Femur (tissue), 1 donor: ENCODE measurements at places on chromosomes 13 and 19.

- DNase-seq = no peak
These were observed 2.8 kb downstream of the RASA3 start for GRCh38 chr13:114129649-114130062.

DNA sequence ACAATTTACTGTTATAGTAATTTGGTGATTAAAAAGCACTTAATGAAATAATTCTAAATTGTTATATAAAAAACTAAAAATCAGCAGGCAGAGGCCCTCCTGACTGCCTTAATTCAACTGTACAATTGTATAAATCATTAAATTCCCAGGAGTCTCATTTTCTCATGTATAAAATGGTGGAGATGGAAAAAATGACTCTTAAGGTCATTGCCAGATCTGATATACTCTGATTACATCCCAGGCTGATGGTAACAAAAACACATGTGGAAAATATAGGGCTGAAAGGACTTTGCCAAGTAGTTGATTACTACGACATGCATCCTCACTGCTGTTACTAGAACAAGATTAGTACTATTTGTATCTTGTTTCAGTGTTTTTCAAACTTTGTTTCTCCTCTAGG, 1020.0 kb upstream of the SLC10A2 start:
- DNase-seq = no peak

GRCh38 chr19:50796128-50796633, 6.0 kb downstream of the ACP4 start:
- no peak for DNase-seq

DNA sequence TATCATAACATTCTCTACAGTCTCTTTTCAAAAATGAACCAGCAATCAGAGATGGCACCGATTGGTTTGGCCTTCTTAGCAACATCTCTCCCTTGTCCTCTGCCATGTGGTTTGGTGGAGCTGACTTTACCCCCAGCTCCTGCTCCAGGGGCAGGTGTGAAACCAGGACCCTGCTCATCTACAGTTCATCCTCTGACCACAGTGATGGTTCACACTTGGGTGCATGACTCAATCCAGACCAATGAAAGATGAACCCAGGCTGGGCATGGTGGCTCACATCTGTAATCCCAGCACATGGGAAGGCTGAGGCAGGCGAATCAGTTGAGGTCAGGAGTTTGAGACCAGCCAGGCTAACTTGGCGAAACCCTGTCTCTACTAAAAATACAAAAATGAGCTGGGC, 33.6 kb upstream of the FFAR2 start:
- no peak for DNase-seq

DNA sequence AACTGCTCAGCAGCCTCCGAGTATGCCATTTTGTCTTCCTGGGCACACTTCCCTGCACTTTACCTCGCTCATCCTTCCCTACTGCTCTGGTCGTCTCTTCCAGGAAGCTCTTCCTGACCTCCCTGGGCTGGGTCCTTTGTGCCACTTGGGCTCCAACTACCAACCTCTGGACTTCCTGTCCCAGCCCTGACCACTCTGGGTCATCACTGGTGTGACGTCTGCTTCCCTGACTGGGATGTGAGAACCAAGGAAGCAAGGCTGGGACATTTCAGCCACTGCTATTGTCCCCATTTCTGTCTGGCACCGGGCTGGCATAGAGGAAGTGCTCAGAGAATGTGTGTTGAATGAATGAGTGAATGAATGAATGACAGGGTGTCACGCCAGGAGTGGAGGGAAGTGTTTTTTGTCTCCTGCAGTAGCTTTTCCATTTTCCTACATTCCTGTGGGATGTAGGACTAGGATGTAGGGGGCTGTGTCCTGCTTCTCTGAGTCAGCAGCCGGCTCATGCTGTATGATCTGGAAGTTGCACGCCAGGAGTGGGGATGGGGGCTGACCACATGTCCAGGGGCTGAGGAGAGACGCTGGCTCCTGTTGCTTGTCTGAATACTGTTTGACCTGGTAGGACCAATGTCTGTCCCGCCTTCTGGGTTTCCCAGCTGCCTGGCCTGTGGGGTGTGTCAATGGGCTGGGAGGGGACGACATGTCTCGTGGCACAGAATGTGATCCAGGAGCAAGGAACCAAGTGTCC, 14.7 kb downstream of the NOVA2 start:
- no peak for DNase-seq

DNA sequence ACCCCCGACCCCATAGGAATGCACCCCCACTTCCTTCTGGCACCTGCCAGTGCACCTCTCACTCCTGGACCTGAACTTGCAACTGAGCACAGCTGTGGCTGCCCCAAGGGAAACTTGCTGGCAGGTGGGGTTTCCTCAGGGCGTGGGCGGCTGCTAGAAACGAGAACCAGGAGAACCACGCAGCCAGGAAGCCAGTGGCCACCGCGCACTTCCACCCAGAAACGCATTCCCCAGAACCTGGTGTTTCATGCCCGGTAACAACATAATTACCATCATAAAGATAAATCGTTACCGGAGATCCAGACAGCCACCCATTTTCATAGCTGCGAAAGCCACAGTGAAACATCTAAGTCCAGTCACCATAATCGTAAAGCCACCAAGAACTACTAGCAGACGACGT, 75.2 kb upstream of the C13orf46 start:
- no peak for DNase-seq

- no peak for DNase-seq
These were observed 171.2 kb downstream of the ITGBL1 start for GRCh38 chr13:101623470-101624209.

GRCh38 chr13:73212482-73212881, 153.7 kb downstream of the KLF5 start:
- DNase-seq = no peak

GRCh38 chr19:383922-384798, 24.8 kb downstream of the C2CD4C start:
- no peak for DNase-seq

GRCh38 chr13:85278851-85279250, 520.4 kb downstream of the SLITRK6 start:
- no peak for DNase-seq

GRCh38 chr13:32114284-32114950, 82.8 kb downstream of the FRY start:
- no peak for DNase-seq

GRCh38 chr19:46378268-46378667, 31.4 kb downstream of the PPP5C start:
- no peak for DNase-seq

- DNase-seq = no peak
These were observed 141.7 kb upstream of the SERP2 start for GRCh38 chr13:44231786-44232516.

GRCh38 chr19:51721905-51722304, 1.9 kb downstream of the HAS1 start:
- no peak for DNase-seq

GRCh38 chr19:51103926-51104341, 4.3 kb downstream of the CTU1 start:
- DNase-seq = no peak

DNA sequence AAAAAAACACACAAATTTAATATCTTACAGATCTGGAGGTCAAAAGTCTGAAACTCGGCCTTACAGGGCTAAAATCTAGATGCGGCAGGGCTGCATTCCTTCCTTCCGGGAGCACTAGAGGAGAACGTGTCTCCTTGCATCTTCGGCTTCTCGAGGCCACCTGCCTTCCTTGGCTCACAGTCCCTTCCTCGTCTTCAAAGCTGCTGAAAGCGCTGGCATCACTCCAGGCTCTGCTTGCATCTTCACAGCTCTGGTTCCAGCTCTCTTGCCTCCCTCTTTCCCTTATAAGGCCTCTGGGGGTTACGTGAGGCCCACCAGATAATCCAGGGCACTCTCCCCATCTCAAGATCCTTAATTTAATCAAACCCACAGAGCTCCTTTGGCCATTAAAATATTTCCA, 10.5 kb downstream of the XRCC1 start:
- no peak for DNase-seq

DNA sequence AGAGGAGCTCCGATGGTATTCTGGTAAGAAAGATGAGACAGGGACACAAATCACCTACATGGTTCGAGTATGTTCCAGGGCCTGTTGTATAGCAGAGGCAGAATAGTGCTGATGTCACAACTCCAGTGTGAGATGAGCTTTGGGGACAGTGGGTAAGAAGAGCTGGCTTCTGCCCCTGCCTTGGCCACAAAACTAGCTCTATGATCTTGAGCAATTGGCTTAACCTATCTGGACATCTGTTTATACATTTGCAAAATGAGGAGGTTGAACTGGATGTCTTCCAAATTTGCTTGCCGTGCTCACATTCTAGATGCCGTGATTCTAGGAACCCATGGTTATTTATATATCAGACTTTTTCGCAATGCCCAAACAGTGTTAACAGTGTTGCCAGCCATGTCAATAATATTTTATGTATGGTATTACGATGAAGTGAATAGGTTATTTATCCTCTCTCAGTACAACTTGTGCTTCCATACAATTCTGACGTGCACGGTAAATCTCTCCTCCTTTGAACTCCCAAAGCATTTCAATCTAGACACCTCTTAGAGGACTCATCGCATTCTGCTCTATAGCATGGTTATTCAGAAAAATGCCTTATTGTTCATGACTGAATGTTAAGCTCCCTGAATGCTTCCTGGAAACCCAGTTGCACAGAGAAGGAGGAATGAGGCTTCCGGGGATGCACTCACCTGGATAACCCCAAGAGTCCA, 316.0 kb downstream of the FOXO1 start:
- DNase-seq = no peak

DNA sequence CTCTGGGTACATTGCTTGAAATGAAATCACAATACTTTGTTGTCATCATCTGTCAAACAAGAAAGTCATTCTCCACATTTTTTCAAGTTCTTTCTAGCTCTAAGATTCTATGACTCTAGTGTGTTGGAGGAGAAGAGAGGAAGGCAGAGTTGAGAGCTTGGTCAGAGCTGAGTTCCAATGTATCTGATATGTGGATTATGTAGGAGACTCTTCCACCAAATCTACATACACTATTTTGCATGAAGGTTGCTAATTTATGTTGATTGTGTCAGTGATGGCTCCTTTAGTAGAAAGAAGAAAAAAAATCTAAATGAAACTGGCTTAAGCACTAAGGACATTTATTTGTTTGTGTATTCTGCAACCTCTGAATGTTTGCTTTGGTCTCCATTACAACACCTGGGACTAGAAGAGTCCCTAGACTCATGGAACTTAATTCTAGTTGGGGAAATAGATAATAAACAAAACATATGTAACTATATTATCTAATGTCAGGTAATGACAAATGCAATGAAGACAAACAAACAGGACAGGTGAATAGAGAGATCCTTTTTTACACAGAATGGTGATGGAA, 691.9 kb downstream of the UQCRFS1 start:
- no peak for DNase-seq

DNA sequence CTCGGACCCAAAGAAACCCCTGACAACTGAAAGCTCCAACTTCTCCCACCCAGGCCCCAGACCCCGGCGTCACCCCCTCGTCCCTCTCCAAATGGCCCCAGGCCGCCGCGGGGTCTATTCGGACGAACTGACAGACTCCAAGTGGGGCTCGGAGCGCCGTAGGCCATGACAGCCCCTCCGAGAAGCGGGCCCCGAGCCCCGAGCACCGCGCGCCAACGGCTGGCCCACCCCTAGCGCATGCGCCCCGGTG, 360 bp downstream of the DDX39A start:
- peak; percentile 92 for DNase-seq

DNA sequence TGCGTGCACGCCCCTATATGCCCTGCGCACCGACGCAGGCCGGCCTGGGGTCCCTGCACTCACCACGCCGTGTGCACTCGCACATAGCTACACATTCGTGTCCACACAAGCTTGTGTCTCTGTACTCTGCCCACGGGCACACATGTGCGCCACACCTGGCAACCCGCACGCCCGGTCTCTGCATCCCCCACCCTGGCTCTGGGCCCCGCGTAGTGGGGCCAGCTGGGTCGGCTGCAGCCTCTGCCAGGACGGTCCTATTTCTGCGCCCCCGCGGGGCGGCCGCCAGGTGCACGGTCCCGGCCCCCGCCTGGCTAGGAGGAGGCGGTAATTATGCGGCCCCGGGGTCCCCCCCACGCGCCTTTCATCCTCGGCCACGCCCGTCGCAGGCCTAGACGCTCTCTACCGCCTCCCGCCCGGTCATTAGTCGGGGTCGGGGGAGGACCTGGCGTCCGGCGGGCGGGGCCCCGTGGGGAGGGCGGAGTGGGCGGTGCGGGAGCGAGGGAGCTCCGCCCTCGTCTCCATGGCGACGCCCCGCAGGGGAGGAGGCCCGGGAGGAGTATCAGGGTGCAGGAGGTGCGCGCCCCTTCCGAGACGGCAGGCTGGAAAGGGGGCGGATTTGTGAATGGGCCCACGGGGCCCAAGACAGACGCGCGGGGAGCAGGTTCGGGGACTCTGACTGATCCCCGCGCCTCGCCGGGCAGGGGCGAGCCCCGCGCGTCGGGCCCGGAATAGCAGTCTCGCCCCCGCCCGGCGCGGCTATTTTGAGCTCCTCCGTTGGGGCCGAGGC, 2.8 kb upstream of the CIRBP start:
- DNase-seq = peak; percentile 87

DNA sequence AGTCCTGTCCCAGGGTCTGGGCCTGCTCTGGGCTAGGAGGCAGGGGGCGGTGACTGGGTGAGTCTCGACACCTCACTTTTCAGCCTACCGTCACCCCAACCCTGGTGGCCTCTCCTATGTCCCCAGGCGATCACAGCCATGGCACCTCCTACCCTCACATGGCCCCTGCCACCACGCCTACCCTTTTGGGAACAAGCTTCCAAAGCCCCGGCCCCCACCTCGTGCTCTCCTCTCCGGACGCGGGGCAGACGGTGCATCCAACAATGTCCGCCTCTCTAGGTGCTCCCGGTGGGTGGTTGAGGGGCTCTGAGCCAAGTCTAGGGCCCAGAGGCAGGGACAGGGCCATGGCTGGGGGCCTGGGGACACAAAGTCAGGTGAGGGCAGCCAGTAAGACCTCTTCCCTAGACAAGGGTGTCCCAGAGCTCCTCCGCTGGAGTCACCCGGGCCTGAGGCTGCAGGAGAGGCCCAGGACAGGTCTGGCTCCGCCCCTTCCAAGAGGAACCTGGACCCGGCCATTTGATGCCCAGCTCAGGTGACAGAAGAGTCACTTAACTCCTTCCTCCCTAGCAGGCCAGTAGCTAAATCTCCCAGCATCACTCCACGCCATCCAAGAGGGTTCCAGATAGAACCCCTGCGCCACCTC, at the start of gene SYNE4:
TSS of gene SYNE4 (minus strand) at position 478 of the 643 bp plus-strand sequence. CDS start at position 346, 132 bp downstream.
- no peak for DNase-seq

DNA sequence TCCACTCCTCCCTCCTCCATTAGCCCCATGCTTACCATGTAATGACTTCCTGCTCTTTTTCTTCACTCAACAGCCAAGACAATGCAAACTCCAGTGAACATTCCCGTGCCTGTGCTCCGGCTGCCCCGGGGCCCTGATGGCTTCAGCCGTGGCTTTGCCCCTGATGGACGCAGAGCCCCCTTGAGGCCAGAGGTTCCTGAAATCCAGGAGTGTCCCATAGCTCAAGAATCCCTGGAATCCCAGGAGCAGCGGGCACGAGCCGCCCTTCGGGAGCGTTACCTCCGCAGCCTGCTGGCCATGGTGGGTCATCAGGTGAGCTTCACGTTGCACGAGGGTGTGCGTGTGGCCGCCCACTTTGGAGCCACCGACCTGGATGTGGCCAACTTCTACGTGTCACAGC, 2.9 kb upstream of the PPP1R37 start:
- DNase-seq = no peak

- DNase-seq = peak; percentile 100
These were observed at the start of gene TPT1 for GRCh38 chr13:45341034-45341798. Gene TPT1, minus strand, starts transcription at chr13:45341183. Its CDS starts 114 bp downstream, at chr13:45341069.
